ENCODE measurements at places on chromosomes 4 and X.

- no peak for DNase-seq
Observed at GRCh38 chrX:13140007-13140406, 95.6 kb upstream of the FAM9C start.

DNA sequence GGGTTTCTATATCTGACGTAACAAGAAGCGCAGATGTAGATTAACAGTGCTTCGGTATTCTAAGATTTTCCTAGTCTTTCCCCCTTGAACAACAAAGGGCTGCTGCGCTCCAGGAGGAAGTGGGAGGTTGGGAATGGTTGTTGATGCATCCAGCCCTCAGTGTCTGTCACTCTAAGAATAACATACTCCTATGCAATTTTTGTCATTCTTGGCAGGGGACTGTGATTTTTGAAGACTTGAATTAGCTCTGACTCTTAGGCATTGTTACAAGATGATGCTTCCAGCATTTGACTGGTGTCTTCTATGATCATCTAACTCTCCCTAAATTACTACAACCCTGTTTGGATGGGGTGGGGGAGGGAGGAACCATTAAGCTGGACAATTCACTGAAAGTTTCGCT, 394.2 kb downstream of the ARHGAP24 start:
- no peak for DNase-seq

DNA sequence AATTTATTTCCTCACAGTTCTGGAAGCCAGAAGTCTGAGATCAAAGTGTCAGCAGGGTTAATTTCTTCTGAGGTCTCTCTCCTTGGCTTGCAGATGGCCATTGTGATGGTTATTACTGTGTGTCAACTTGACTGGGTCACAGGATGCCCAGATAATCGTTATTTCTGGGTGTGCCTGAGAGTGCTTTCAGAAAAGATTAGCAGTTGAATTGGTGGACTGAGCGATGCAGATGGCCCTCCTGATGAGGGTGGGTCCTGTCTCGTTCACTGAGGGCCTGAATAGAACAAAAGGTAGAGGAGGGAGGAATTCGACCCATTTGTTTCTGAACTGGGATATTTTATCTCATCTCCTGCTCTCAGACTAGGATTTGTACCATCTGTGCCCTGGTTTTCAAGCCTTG, 15.7 kb downstream of the SMIM43 start:
- no peak for DNase-seq

DNA sequence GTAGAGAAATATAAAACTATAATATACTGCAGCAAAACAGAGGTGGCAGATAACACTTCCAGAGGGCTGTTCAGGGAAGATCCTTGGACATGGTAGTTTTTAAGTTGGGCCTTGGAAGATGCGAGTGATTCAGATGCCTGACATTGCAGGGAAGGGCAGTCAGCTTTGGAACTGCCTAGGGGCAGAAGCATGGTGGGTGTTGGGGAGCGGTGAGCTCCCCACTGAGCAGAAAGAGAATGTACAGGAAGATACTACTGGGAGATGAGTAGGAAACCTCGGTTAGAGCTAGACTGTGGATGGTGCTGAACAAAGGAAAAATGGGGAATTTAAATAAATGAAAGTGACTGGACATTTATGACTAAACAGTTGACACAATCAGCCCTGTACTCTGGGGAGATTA, 24.9 kb upstream of the SEC24B start:
- no peak for DNase-seq

GRCh38 chr4:85778632-85779131, 303.7 kb downstream of the ARHGAP24 start:
- no peak for DNase-seq

GRCh38 chr4:164616961-164617360, 137.0 kb upstream of the SMIM31 start:
- no peak for DNase-seq

GRCh38 chrX:131219271-131219670, 69.8 kb downstream of the IGSF1 start:
- DNase-seq: no peak

- no peak for DNase-seq
Observed at GRCh38 chr4:35539404-35540055, 704.8 kb downstream of the ARAP2 start.
